ENCODE measurements at places on chromosomes 3 and 15.

DNA sequence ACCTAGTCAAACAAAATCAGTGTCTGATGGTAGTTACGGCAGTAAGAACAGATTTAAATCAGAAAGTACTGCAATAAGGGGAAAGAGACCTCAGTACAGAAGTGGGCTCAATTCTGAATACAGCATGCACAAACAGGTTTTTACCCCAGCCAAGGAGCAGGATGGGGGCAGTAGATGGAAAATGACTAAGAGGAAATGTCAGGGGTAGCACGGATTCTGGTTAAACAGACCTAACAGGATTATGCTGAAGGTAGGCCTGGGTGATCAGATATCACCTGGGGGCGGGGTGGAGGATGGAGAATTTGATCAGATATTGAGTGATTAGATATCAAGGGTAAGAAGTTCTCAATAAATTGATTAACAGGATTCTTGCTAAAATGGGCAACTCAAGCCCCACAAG is 19.0 kb downstream of the MESD start:
- DNase-seq: no peak

DNA sequence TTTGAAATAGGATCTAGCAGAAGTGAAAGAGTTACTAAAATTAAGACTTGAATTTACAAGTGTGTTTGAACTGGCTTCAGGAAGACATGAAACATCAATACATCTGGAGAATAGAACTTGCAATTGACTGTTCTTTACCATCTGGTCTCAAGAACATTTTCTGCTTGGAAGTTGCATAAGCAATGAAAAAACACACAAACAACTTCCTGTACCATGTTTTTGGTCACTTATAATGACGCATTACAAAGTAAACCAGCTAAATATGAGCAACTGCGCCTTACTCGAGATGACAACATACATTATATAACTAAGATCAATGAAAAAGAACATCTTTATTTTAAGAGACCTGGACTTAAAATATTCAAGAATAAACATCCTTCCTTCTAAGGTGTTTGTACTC is 112.5 kb downstream of the TIGIT start:
- DNase-seq: no peak

GRCh38 chr15:38972831-38973230 is 408.2 kb upstream of the RASGRP1 start:
- no peak for DNase-seq

DNA sequence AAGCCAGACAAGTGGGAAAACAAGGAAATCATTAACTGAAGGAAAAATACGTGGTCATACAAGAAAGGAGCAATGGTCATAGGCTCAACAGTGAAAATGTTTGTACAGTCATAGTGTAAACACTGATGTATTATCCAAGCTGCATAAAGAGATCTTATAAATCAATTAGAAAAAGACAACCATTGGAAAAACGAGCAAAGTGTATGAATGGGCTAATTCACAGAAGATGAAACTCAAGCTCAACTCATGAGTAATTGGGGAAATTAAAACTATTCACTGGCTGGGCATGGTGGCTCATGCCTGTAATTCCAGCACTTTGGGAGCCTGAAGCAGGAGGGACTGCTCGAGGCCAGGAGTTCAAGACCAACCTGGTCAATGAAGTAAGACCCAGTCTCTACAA is 6.4 kb upstream of the IGF2BP2 start:
- no peak for DNase-seq

- no peak for DNase-seq
Measured at GRCh38 chr3:161821591-161821990, 325.0 kb downstream of the OTOL1 start.

GRCh38 chr15:31585240-31585639 is 258.6 kb downstream of the KLF13 start:
- DNase-seq: no peak

DNA sequence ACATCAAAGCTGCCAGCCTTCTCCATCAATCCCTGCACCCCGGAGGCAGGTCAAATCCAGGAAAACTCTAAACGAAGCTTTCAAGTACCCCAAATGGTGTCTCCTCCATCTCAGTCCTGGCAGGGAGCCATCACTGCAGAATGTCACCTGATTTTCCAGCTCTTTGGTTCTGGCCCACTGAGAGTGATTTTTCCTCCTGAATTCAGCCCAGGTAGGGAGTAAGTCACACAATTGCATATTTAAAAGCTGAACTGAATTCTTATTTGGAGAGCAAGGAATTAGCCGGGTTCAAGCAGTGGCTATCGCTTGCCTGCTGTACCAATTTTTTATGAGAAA is 5.3 kb downstream of the RFTN1 start:
- no peak for DNase-seq

DNA sequence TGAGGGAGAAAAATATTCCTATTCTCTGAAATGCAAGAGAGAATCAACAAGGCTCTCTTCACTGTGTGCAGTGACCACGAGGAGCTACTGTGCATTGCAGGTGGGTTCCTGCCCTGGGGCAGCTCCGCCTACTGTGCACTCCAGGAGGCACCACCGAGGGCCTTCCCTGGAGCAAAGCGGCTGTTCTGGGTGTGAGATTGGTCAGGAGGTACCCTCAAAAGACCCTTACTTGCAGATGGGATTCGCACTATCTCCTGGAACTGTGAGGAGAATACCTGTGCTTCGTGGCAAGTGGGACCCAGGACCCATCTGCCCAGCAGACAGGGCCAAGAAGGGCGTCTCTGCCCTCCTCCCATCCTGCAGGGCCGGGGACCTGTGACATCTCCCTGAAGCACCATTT is 68.9 kb downstream of the CYFIP1 start:
- DNase-seq: no peak

GRCh38 chr3:109774108-109774507 is 436.8 kb upstream of the DPPA4 start:
- no peak for DNase-seq

- no peak for DNase-seq
Measured at GRCh38 chr3:195839260-195840010, 27.7 kb upstream of the MUC4 start.

DNA sequence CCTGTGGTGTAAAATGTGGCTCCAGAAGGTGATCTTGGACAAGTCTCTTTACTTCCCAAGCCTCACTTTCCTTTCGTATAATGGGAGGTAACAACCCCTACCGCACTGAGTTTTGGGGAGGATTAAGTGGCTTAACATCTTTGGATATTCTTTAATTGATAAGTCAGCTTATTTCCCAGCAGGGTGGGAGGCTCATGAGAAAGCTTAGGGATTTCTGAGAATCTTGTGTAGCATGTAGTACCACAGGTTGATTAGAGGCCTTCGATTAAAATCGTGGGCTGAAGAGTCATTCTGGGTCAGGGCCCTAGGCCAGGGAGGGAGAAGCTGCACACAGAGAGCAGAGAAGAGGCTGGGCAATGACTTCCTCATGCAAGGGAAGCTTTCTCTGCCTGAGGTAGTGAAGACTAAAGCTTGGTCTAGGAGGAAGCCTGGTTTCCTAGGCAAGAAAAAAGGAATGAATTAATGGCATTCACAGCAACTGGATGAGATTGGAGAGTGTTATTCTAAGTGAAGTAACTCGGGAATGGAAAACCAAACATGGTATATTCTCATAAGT is 1.5 kb upstream of the NMNAT3 start:
- DNase-seq: no peak

- DNase-seq: no peak
Measured at GRCh38 chr3:69944931-69945493, 54.5 kb upstream of the SAMMSON start.

DNA sequence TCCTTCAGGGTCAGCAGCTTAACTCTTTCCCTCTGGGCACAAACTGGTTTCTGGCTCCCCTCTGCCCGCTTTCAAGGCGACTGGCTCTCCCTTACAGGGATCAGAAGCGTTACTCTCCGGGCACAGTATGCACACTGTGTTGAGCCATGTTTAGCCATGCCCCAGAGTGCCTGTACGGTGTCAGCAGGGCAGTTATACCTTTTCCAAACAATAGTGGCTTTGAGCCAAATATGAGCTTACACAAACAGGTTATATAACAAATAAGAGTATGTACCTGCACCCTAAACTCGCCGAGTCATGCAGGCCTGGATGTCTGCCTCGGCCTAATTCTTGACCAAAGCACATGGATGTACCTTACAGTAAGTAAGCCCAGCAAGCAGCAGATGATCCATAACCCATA is 175.6 kb upstream of the ANKRD28 start:
- no peak for DNase-seq

- DNase-seq: no peak
Measured at GRCh38 chr15:87154761-87155160, 1075.1 kb downstream of the AGBL1 start.

DNA sequence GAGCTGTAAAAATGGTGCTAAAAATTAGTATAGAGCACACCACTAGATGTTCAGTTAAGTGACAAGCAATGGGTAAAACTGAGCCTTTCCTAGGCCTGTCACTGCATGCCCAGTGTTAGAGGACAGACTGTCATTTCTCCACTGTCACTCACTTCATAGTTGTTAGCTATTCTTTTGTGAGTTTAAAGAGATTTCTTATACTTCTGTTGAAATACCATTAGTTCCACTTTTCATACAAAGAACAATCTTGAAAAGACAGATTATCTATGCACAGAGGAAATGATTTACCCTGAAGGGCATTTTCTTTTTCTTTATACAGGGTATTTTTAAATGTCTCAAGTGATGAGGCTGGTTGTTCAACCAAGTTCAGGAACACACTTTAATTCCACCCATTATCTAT is 28.3 kb upstream of the CHMP2B start:
- no peak for DNase-seq

DNA sequence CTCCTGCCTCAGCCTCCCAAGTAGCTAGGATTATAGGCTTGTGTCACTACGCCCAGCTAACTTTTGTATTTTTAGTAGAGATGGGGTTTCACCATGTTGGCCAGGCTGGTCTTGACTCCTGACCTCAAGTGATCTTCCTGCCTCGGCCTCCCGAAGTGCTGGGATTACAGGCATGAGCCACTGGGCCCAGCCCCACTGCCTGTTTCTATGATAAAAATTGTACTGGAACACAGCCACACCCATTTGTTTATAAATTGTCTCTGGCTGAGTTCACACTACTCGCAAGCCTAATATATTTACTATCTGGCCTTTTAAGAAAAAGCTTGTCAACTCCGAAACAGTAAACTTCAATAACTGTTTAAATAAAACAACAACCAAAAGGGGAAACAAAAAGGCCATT is 309.4 kb upstream of the WNT5A start:
- no peak for DNase-seq

GRCh38 chr3:182248349-182248880 is 536.7 kb downstream of the SOX2 start:
- no peak for DNase-seq

DNA sequence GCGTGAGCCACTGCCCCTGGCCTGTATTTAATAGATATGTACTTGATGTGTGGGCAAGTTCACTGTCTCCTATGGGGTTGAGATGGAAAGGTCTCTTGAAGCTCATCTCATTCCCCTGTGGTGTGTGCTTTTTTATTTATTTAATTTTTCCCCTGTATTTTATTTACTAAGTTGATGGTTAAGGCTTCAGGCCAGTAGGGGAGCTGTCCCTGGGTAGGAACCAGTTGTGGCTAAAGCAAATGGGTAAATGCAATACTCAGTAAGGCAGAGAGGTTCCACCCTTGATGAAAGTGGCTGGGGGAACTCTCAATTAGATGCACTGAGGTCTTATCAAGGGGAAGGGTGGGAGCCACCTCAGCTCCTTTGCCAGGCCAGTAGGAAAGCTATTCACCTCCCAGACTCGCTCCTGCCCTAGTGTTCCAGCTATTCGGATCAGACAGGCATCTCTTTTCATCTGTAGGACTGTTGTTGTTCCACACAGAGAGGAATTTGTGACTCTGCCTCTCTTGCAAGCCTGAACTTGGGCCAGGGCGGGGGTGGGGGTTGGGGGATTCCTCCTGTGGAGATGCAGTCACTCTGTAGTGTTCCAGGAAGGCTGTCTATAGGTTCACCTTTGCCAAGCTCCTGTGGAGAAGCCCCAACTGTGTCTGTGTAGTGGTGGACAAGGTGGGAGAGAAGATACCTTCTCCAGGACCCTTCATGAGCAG is 26.1 kb downstream of the PCCB start:
- no peak for DNase-seq

- DNase-seq: no peak
Measured at GRCh38 chr15:75397494-75397893, 29.1 kb upstream of the MAN2C1 start.

- DNase-seq: no peak
Measured at GRCh38 chr15:79994615-79995014, 23.6 kb upstream of the BCL2A1 start.
